ENCODE measurements at places on chromosomes 2 and 18.

GRCh38 chr2:27378809-27379290 is 1.7 kb downstream of the ZNF513 start:
- H3K4me1 ChIP-seq, result peaks cover 9% of the 10 kb centered on the region
- H3K36me3 ChIP-seq, result peaks cover 38% of the 10 kb centered on the region
- no peak overlapping the region for H3K27ac ChIP-seq
- no peak for DNase-seq
- peak overlapping the region; percentile 69 for H3K4me3 ChIP-seq
- H3K27me3 ChIP-seq, result no peaks in the 10 kb centered on the region

- no peaks in the 10 kb centered on the region for H3K27me3 ChIP-seq
- no peak overlapping the region for H3K4me3 ChIP-seq
- H3K36me3 ChIP-seq, result no peaks in the 10 kb centered on the region
- no peaks in the 10 kb centered on the region for H3K4me1 ChIP-seq
- no peak for DNase-seq
- H3K27ac ChIP-seq, result no peak overlapping the region
These were observed 56.4 kb downstream of the MAP4K3 start for GRCh38 chr2:39380525-39381150.

- no peaks in the 10 kb centered on the region for H3K4me1 ChIP-seq
- no peaks in the 10 kb centered on the region for H3K36me3 ChIP-seq
- no peak overlapping the region for H3K27ac ChIP-seq
- no peak for DNase-seq
- no peaks in the 10 kb centered on the region for H3K27me3 ChIP-seq
These were observed 159.4 kb downstream of the PXDN start for GRCh38 chr2:1584691-1585485.

- H3K36me3 ChIP-seq, result no peaks in the 10 kb centered on the region
- no peaks in the 10 kb centered on the region for H3K4me1 ChIP-seq
- no peak overlapping the region for H3K27ac ChIP-seq
These were observed 446.1 kb upstream of the MYT1L start for GRCh38 chr2:2777213-2777612.
